EL (cell line): ENCODE measurements at places on chromosomes 3 and 15.

GRCh38 chr3:115272036-115272824 lies 125.1 kb upstream of the ZBTB20 start:
- peak; percentile 60 for DNase-seq

- DNase-seq, result no peak
These were observed 19.5 kb downstream of the GMPS start for GRCh38 chr3:155889952-155890351.

GRCh38 chr3:193883551-193883950 lies 252.4 kb upstream of the HES1 start:
- DNase-seq, result peak; percentile 61

GRCh38 chr3:39532777-39533176 lies 65.3 kb downstream of the MOBP start:
- DNase-seq, result no peak
